NK-92 treated with Interleukin-12 subunit alpha and Interleukin-12 subunit beta, amount 100 ng/mL, for 24 hours (cell line): ENCODE measurements at places on chromosomes 1 and 21.

DNA sequence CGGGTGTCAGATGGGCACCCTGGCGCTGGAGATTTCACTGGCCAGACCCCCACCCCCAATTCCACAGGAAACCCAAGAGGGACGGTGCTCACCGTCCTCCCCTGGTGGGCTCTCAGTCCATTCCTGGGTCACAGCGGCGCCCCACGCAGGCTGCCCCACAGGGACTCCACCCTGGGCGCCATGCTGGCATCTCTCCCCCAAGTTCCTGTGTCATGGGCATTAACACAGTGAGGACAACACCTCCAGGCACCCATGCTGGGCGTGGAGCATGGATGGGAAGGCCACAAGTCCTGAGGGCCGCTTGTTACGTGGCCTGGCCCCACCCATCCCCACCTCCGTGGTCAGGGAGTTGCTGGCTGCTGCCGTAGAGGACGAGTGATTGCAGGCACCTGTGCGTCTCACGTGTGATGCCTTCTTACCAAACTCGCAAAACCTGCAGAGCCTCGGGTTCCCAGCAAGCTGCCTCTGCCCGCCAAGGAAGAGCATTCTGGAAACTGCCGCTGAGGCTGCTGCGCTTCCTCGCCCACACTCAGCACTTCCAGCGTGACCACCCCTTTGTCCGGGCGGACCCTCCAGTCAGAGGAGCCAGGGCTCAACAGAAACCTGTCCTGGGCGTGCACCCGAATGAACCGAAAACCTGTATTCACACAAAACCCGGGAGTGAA is 60.3 kb downstream of the SLX9 start:
- DNase-seq: no peak

DNA sequence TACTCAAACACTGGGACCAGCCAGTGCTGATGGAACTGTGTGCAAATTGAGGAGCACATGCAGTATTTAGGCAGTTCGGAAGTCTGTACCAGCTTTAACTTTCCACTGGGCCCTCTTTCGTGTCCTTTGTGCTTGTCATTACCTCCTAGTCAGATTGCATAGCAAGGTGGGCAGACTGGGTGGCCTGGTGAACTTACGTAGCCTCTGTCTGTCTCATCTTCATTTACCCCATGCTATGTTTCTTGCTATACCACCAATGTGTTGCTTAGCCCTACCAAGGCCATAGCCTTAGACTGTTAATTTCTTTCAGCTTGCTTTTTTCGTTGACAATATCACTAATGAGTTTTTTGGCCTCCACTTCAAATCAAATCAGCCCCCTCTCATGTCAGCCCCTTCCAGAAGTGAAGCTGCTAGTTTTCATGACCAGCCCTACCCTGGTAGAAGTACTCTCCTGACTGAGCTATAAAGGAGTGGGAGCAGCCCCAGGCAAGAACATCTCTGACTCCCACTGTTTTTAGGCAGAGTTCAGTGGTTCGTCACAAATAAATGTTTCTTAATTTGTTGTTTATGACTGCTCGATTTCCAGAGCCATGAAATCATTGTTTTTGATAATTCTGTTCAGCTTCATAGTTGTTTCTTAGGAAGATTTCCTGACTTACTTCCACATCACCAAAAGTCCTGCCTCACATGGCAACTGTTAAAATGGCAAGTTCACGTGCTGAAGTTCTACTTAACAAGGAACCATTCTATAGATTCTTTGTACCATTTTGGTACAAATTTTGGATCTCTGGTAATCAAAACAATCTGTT is 19.3 kb downstream of the PRKACB start:
- DNase-seq: no peak

DNA sequence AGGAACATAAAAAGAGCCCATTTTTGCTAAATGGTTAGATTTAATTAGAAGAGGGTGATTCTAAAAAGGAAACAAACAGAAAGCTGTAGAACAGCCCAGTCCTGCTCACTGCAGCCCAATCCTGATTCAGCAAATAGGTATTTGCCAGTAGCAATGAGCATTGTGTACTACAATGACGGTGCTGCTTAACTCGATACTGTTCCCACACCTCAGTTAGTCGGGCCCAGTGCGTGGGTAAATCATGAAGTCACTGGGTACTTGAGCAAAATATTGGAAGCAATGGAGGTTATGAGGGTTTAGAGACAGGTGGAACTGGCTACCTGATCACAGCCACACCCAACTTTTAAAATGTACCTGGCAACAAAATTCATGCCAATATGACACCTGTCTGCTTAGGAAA is 101.5 kb upstream of the ADGRL2 start:
- DNase-seq: no peak

DNA sequence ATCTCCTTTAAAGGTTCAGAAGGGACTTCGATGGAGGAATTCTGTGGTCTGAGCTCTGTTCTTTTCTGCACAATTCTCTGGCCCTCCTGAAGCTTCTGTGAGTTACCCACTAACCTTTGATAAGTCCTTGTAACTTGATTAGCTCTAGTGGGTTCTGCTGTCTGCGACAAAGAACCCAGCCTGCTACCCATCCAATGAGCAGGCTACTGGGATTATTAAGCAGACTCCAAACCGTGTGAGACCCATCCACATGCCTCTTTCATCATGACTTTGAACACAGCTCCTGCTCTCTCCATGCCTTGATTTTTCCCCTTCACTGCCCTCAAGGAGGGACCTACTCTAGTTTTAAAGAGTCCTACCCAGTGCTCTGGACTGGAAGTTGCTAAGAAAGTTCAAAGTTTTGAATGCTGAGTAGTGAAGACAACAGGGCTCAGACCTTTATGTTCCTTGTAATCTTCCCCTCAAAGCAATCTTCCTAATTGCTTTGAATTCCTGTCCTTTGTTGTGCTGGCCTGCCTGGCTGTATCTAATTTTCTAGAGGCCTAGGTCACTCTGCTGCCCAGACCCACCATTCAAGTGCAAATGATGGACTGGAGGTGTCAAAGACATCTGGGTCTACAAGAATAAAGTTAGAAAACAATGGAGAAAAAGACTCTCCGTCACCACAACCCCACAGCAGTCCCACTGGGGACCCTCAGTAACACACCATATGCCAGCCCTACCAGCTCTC is 146.9 kb downstream of the RHOU start:
- no peak for DNase-seq

DNA sequence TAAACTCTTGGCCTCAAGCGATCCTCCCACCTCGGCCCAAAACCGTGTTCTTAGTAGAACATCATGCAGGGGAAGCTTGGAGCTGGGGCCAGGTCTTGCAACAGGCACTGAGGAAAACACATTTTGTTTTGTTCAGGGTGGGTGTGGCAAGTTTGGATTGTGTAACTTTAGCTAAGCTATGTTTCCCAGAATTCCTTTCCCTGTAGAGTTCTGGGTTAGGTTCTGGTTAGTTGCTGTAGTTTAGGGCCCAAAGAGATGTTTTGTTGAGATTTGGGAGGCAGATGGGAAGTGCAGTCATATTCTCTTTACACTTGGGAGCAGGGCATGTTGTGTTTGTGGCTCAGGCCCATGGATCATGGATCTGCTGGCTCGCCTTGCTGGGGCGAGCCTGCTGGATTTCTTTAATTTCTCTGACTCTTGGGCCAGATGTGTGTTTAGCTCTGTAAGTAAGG is 24.0 kb downstream of the PLA2G5 start:
- DNase-seq: no peak

DNA sequence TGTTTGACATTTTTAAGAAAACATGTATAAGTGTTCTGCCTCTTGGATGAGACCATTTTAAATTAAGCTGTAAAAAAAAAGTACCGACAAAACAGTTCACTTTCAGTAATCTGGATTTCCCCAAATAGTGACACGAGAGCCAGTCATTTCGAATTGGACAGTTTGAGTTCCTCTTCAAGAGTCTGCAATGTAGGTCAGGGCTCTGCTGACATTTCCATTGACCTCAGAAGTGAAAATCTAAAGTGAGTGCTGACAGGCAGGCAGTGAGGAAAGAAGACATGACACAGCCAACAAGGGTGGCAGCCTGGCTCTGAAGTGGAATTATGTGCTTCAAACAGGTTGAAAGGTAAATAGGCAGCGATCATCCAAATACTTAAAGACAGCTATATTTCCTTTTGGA is at the start of gene IL23R:
IL23R (plus strand) TSS at position 259 of the 400 bp plus-strand sequence. CDS start 1,667 bp downstream, outside the sequence.
- DNase-seq: no peak

DNA sequence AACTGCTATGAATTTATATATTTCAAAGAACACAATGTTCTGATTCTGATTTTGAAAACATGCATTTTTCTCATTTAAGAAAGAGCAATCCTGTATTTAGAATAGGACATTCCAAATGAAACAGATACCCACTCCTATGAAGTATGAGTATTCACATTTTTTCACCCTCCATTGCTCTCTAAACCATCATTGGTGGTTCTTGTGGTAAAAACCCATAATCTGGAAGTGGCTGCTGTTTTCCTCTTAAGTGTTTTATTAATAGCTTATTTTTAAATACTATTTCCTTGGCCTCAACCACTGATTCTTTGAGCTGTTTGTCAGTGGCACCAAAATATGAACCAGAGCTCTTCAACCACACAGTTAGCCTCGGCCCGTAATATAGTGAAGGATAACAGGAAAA is 60.0 kb upstream of the ADAM30 start:
- DNase-seq: no peak

- no peak for DNase-seq
Observed at GRCh38 chr21:44783020-44783696, 18.5 kb downstream of the UBE2G2 start.

- DNase-seq: no peak
Observed at GRCh38 chr1:44210595-44210994, 2.7 kb upstream of the DMAP1 start.

DNA sequence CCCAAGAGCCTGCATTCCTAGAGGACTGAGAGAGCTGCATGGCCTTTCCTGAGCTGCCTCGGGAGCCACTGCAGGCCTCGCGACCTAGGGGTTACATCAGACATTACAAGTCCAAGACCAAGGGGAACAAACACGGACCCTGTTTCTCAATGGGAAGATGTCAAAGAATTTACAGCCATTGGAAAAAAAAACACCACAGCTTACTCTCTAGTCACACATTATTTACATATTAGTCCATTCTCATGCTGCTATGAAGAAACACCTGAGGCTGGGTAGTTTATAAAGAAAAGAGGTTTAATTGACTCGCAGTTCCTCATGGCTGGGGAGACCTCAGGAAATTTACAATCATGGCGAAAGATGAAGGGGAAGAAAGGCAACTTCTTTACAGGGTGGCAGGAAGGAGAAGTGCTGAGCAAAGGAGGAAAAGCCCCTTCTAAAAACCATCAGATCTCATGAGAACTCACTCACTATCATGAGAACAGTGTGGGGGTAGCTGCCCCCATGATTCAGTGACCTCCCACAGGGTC is 8.4 kb upstream of the PRMT2 start:
- no peak for DNase-seq

GRCh38 chr1:177741476-177741875 is 228.4 kb downstream of the SEC16B start:
- no peak for DNase-seq

DNA sequence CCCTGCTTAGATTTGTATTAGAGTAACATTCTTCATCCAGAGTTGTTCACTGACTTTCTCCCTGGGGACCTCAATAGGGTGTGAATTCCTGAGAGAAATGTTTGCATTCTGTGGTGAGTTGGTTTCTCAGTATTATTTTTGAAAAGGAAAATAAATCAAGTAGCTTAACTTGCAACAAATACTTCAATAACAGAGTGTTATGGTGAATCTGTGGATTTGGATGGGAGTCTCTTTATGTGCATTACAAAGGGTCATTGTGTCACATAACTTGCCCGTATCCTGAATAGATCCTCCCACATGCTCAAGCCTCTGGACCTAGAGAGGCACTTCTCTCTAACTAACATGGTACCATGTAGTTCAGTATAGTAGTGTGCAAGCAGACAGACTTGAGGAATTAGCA is 68.4 kb upstream of the IPO9 start:
- no peak for DNase-seq

- DNase-seq: no peak
Observed at GRCh38 chr1:34784751-34785221, 3.8 kb downstream of the GJB3 start.

DNA sequence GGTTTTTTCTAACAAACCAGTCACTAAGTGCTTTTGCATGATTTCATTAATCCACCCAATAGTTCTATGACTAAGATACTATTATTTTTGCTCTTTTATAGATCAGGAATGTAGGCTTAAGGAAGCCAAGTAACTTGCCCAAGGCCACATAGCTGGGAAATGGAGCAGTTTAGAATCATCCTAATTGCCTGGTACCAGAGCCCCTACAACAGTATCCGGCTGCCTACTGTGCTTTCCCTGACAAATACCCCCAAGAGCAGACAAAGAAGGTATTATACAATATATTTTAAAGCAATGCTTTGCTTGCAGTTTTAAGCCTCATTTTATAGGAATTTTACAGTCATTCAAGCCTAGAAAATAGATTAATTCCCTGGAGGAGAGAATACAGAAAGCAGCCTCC is 45.5 kb upstream of the RASAL2 start:
- DNase-seq: no peak

DNA sequence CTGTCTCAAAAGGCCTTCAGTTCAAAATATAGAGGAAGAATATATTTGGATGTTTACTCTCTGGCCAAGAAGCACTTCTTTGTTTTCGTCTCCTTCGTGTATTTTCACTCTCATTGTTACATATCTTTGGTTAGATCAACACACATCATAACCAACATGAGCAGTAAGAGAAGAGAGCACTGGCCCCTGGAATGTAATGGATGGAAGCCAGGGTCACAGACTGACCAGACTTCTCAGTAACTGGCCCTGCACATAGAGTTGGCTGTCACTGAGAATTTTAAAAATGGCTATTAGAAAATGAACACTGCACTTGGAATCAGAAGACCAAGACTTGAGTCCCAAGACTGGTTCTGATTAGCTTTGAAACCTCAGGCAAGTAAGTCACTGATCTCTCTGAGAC is 215.9 kb upstream of the RRP15 start:
- DNase-seq: no peak

DNA sequence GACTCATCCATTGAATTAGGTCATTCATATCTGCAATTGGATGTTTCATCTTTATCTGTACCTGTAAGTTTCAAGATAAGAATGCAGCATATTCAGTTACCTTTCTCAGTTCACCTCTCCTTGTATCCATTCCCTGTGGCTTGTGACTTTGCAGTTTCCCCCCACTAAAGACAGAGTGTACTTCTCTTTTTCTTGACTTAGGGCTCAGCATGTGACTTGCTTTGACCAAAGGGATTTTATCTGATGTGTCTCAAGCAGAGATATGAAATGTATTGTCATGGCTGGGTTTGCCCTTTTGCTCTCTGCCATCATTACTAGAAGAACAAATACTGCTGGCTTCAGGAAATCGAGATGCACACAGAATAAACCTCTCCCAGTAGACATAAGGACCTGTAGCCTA is 754.8 kb downstream of the ADGRL2 start:
- DNase-seq: no peak

- DNase-seq: no peak
Observed at GRCh38 chr1:43306688-43307457, 6.1 kb downstream of the TIE1 start.
